Caudate nucleus (tissue), 63 donors: ENCODE measurements at places on chromosomes 13 and 19.

- DNase-seq, result no peak
These were observed 292.4 kb upstream of the TSHZ3 start for GRCh38 chr19:31641591-31641990.

- DNase-seq, result no peak
These were observed 38.4 kb downstream of the ACTN4 start for GRCh38 chr19:38685666-38686529.

DNA sequence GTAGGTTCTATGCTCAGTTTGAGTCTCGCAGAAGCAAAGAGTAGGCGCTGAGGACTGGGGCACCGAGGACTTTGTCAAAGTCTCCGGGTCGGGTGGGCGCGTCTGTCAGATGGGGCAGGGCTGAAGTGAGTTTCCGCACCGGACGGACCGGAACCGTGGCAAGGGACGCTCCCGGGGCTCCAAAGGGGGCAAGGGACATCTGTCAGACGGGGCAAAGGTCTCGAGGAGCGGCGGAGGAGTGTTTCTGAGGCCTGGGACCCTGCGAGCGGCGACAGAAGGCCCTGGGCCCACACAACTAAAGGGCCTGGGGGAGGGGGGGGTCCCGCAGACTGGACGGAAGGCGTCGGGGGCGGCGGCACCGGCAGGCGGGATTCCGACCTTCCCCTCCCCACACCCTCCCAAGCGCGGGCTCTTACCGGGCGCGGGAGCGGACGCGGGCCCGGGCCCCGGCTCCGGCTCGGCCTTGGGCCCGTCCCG lies 13.3 kb upstream of the AKAP8L start:
- no peak for DNase-seq

- no peak for DNase-seq
These were observed 61.6 kb upstream of the MED4 start for GRCh38 chr13:48156466-48156865.

DNA sequence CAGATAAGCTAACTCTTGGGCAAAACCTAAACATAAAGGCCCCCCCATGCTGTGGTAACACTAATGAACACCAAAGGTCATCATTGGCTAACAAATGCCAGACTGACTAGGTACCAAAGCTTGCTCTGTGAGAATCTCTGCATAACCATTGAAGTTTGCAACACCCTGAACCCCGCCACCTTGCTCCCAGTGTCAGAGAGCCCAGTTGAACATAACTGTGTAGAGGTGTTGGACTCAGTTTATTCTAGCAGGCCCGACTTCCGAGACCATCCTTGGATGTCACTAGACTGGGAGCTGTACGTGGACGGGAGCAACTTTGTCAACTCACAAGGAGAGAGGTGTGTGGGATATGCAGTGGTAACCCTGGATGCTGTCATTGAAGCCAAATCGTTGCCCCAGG lies 602.2 kb downstream of the UQCRFS1 start:
- DNase-seq, result no peak

- peak; percentile 94 for DNase-seq
These were observed 7.1 kb downstream of the NFIX start for GRCh38 chr19:13002166-13002898.

- no peak for DNase-seq
These were observed 16.3 kb upstream of the GSX1 start for GRCh38 chr13:27775943-27776342.

GRCh38 chr19:339262-339887 lies 5.2 kb downstream of the MIER2 start:
- no peak for DNase-seq
